Stimulated activated CD4-positive, alpha-beta T cell treated with anti-CD3 and anti-CD28 coated beads, Interleukin-12 subunit alpha, Interleukin-12 subunit beta, amount 100 ng/mL, for 24 hours (primary cell): ENCODE measurements at places on chromosomes 12 and 14.

DNA sequence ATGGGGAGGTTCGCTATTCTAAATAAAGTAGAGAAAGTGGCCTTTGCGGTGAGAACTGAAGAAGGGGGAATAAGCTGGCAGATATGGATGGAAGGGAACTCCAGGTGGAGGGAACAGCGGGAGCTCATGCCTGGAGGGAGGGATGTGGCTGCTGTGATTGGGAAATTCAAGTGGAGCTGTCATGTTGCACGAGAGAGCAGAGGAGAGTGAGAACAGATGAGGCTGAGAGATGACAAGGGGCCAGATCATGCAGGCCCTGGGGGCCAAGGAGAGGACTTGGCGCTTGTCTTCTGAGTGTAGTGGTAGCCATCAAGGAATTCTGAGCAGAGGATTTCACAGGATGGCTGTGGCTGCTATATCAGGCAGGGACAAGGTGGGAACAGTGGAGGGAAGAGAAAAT, 35.0 kb downstream of the TGFB3 start:
- DNase-seq: no peak

DNA sequence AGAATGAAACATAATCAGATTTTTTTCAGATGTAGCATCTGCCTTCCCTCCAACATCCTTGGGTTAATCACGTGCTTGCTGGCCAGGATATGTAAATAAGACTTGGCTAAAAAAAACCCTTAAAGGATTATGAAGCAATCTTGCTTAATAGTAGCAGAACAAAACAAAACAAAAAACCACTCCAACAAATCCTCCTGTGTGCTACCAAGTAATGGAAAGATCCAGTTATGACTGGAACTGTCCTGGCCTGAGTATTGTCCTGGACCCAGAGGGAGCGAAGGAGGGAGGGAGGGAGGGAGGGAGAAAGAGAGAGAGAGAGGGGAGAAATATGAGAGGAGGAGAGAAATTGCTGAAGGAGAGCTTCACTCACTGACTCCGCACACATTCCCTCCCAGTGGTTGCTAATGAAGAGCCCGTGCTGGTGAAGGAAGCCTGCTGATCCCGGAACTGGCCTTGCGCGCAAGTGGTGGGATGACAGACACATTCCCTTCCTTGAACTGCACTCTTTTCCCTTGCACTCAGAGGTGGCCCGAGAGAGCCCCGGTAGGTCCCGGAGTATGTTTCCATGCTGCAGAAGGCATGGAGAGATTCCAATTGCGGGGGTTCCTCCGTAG, 57.2 kb downstream of the HMGA2 start:
- DNase-seq: no peak

DNA sequence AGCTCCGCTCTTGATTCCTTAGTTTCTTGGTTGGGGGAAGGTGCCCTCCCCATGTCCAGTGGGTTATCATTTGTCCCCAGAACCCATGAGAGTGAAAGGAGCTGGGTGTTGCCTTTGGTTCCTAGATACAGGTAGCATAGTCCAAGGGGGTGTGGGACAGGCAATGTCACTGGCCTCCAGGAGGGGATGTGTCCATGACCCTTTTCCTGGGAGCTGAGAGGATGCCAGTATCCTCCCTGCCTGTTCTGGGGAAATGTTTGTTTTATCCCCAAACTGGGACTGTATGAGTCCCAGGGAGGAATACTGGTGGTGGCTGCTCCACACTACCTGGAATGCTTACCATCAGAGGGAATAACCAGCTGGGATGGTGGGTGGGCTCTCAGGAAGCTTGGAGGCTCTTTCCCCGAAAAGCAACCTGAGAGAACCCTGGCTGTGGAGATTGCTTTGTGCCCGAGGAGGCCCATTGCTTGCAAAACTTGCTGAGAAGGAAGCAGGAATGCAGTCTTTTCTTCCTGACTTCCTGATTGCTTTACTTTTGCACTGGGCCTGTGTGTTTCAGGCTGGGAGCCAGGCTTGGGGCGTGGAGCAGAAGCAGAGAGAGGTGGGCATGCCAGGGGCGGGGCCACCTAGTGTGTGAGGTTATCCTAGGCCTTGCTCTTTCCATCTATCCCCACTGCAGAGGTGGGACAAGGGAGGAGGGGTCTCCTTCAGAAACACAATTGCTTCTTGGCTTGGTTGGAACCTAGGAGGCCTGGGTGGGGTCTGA, 715 bp upstream of the SLC10A1 start:
- no peak for DNase-seq

DNA sequence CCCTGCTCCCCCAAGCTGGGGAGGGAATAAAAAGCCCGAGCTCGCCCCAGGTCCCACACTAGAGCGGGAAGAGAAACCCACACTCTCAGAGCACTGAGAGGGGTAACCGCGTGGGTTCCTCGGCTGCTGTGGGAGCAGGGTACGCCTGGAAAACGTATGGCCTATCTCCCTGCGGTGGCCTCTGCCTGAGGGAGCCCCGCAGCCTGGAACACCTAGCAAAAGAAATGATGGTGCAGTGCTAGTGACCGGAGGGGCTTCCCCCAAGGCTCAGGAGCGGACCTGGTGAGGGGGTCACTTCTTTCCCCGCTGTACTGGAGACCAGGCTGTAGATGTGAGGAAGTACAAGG, 2.5 kb upstream of the OR4N2 start:
- DNase-seq: no peak

GRCh38 chr14:96574633-96575632, 72.8 kb downstream of the PAPOLA start:
- no peak for DNase-seq
